Stimulated activated CD4-positive, alpha-beta T cell treated with anti-CD3 and anti-CD28 coated beads, TNF-alpha, amount 100 ng/mL, for 4 hours (primary cell): ENCODE measurements at places on chromosomes 7 and 10.

DNA sequence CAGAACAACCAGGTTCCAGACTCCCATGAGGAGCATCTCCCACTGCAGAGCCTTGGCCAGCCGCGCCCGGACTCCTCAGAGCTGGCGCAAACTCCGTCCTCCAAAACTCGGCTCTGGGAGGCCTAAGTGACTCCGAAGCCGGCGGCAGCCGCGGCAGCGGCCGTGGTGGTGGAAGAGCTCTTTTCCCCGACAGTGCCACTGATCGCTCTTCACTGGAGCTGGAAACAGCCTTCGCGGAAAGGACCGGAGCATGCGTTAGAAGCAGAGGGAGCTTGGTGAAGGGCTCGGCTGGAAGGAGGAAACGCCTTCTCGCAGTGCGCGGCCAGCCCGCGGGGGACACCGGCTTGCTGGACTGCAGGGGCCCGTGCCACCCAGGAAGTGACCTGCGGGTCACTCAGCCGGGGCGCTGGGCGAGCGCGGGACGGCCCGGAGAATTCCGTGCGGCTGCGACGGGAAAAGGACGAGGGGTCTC is 5.0 kb upstream of the HOXA13 start:
- DNase-seq, result no peak

DNA sequence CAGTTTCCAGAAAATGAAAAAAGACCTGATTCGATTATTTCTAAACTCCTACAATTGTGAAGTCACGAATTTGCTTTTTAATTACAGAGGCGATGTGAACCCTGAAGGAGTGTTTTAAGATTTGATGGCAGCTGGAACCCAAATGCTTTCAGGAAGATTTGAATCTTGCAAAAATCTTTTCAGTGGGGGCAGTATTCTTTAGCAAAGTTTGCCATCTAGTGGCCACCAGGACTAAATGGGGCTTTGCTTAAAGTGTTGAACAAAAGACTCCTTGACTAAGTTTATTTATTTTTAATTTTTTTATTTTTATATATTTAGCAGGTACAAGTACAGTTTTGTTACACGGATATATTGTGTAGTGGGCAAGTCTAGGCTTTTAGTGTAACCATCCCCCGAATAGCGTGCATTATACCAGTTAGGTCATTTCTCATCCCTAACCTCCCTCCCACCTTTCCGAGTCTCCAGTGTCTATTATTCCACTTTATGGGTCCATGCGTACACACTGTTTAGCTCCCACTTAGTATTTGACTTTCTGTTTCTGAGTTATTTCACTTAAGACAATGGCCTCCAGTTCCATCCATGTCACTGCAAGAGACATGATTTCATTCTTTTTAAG is 98.8 kb downstream of the CACNB2 start:
- DNase-seq, result no peak

DNA sequence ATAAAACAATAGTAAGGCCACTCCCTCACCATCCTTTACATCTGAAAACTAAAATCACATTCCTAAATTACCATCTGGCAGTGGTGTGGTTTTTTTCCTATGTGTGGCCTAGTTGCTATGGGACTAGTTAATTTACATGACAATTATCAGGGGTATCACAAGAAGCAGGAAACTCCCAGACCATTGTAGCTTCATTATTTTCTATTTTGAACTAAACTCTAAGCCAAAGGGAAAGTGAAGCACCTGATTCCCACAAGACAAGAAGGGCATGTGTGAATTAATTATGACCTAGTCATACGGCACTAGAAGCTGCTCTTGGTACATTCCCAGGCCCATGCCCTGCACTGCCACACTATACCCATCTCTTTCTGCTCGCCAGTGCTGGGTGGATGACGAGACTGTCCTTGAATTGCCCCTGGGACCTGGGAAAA is 103.4 kb downstream of the ATXN7L1 start:
- no peak for DNase-seq

GRCh38 chr10:43870968-43871439 is 222.3 kb upstream of the ZNF32 start:
- no peak for DNase-seq

GRCh38 chr10:66773472-66773817 is 152.4 kb upstream of the LRRTM3 start:
- DNase-seq, result no peak

DNA sequence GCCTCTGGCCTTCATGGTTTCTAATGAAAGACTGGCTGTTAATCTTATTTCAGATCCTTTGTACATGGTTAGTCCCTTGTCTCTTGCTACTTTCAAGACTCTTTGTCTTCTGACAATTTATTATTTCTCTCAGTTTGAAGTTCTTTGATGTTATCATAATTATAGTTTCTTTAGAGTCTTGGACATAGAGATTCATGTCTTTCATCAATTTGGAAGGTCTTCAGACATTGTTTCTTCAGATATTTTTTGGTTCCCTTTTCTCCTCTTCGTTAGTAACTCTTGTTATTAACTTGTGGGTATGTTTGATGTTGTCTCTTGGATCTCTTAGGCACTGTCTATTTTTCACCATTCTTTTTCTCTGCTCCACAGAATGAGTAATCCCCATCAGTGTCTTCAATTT is 8.7 kb downstream of the ZNF37A start:
- DNase-seq, result no peak

DNA sequence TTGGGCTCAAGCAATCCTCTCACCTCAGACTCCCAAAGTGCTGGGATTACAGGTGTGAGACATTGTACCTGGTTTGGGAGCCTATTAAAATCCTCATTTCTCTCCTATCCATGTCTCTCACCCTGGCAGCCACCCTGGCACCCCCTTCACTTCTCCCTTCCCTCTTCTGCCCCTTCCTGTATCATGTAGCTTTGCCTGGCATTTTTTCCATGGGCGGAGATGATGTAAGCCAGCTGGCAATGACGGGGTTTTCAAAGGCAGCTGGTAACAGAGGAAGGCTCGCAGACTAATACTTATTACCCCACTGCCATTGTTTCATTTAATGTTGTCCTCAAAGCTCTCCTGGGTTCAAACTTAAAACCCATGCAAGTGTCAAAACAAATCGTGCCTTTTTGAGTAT is 61.9 kb downstream of the RGS10 start:
- no peak for DNase-seq

GRCh38 chr7:7077945-7078344 is 104.4 kb upstream of the C1GALT1 start:
- no peak for DNase-seq

GRCh38 chr10:80173466-80173865 is 31.9 kb downstream of the ANXA11 start:
- DNase-seq, result no peak

GRCh38 chr7:55962014-55962413 is 2.4 kb upstream of the NIPSNAP2 start:
- no peak for DNase-seq

- DNase-seq, result no peak
Observed at GRCh38 chr10:34727595-34728033, 87.5 kb downstream of the PARD3 start.

DNA sequence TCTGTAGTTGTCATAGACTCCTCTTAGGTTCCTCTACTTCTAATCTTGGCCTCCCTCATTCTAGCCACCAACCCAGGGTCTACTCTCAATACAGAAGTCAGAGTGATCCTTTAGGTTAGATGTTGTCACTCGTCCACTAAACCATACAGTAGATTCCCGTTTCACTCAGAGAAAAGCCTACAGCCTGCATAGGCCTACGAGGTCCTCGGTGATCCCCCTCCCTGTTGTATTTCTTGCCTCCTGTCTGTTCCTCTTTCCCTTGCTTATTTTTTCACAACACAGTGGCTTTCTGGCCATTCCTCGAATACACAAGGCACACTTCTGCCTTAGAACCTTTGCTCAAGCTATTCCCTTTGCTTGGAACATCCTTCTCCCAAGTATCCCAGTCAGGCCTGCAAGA is 183.0 kb upstream of the PRSS1 start:
- no peak for DNase-seq

- DNase-seq, result no peak
Observed at GRCh38 chr7:159007364-159007995, 137.2 kb downstream of the VIPR2 start.
